Stimulated activated CD4-positive, alpha-beta T cell treated with anti-CD3 and anti-CD28 coated beads, Interleukin-1b, Interleukin-23, amount 100 ng/mL, for 1 hour (primary cell): ENCODE measurements at places on chromosomes 6 and 20.

GRCh38 chr6:120077489-120077888 lies 727.9 kb upstream of the MAN1A1 start:
- no peak for DNase-seq

- no peak for DNase-seq
These were observed 214.9 kb downstream of the ZFAND3 start for GRCh38 chr6:38034274-38034914.

- no peak for DNase-seq
These were observed 8.8 kb upstream of the VSX1 start for GRCh38 chr20:25090492-25091429.

DNA sequence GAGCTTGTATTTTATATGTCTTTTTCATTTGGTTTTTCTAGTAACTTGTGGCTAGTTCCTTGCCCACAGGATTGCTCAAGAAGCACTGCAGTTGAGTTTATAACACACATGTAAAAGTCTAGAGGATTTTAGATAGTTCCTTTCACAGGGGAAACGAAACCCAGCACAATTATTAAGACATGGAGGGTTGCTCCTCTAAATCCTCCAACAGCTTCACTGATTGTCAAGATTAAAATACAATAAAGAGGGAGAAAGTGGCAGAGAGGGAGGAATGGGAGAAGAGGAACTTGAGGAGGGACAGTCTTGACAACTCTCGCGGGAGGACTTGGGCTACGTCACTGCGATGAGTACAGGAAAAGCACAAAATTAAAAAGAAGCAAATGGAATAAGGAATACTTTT lies 9.7 kb upstream of the TBC1D7 start:
- no peak for DNase-seq

DNA sequence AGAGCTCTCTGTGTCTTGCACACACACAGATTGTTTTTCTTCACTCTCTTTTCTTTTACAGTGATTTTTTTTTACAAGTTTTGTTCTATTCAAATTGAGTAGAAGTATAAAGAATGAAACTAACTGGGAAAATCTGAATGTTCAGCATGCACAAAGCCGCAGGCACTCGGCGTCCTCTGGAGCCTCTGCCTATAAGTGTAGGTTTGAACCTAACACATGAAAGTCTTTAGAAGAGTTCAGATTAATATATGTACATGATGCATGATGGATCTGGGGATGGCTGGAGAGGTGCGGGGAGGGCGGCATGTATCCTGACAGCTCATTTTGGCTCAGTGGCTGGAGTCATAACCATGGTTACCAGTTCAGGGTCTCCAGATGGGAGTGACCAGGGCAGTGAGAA lies 301.1 kb upstream of the CDH4 start:
- DNase-seq = no peak

- DNase-seq = no peak
These were observed 13.3 kb upstream of the THBS2 start for GRCh38 chr6:169266746-169267591.

- DNase-seq = no peak
These were observed 399.6 kb downstream of the PTPRT start for GRCh38 chr20:42790111-42790510.

DNA sequence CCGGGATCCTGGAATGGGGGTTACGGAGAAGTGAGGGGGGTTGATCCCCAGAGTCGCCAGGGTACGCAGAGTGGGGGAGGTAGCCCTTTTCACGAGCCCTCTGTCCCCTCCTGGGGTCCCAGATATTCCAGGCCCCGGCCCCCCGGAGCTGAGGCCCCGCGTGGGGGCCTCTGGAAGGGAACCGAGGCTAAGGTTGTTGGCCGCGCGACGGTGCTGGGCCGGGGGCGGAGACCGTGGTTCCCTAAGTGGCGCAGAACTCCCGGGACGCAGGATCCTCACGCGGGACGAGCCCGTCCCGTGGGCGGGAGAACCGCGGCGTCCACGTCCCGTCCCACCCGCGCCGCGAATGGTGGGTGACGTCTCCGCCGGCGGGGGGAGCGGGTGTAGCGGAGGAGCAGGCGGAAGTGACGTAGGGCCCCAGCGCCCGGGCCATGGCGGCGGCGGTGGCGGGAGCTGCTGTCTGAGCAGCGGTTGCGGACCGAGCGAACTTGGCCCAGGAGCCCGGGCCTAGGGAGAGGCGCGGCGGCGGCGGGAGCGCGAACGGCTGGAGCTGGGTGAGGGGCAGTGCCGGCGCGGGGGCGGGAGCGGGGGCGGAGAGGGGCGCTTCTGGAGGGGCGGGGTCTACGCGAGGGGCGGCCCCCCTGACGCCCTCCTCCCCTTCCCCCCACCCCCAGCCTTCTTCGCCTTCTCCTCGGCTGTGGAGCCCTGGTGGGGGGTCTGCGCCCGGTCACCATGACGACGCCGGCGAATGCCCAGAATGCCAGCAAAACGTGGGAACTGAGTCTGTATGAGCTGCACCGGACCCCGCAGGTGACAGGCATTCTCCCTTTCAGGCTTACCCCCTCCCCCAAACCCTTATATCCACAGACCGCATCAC lies at the start of gene RING1:
RING1 (plus strand) TSS at position 410 of the 877 bp plus-strand sequence; CDS start at position 733, 323 bp downstream.
- DNase-seq = peak; percentile 76
